NB4 (cell line): ENCODE measurements at places on chromosomes 13 and 19.

DNA sequence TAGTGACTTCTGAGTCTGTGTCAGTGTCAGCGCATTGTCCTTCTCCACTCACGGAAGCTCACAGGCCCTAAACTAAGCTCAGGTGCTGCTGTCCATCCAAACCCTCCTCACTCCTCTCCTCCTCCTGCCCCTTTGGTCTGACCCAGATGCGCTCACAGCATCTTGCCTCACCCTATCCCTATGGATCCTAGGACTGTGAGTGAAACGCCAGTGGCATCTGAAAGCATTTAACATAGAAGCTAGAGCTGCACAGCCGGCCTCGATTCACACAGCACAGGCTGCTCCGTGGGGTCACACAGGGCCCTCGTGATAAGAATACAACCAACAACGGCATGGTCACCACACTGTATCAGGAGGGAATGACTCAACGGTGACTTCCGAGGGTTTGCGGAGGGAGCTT lies 149.1 kb upstream of the SPACA7 start:
- no peak for DNase-seq

- DNase-seq, result no peak
These were observed 173.7 kb upstream of the ZNF507 start for GRCh38 chr19:32171719-32172151.

DNA sequence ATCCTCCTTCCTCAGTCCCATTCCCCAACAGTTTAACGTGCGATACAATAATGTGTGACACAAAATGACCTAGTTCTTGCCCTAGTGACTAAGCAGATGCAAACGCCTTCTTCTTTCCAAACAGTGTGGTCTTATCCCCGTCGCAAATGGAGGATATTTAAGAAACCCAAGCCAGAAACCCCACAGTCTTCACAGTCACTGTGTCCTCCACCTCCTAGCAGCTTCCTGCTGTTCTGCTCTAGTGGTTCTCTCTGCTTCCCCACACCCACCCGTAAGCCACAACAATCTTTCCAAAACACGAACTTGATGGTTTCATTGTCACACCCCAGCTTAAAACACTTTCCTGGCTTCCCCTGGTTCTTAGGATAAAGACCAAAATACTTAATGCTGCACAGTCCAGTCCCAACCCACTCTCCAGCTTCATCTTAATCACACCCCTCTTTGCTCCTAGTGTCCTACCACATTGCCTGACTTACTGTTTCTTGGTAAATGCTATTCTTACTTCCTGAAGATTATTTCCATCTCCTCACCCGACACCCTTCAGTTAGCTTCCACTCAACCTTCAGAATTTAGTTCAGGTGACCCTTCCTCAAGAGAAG lies 32.3 kb downstream of the ITM2B start:
- no peak for DNase-seq

GRCh38 chr19:14059652-14060155 lies 2.2 kb downstream of the PALM3 start:
- no peak for DNase-seq

DNA sequence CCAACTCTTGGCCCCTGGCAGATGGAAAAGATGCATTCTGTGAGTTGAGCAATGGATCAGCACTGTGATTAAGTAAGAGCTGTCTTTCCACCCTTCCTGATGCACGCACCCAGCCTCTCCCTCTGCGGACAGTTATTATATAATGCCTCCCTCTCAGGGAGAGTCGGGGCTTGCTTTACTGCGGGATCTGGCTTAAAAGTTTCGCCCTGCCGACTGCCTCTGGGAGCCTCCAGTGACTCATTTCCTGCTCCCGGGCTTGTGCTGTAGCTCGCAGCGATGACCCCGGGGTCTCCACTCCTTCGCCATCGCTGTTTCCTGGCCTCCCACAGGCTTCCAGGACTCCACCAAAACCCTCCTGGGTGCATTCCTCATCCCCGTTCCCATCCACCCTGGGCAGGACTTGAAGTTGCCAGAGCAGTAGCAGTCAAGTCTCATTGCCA lies 107.4 kb upstream of the SLC7A1 start:
- DNase-seq, result peak; percentile 92

DNA sequence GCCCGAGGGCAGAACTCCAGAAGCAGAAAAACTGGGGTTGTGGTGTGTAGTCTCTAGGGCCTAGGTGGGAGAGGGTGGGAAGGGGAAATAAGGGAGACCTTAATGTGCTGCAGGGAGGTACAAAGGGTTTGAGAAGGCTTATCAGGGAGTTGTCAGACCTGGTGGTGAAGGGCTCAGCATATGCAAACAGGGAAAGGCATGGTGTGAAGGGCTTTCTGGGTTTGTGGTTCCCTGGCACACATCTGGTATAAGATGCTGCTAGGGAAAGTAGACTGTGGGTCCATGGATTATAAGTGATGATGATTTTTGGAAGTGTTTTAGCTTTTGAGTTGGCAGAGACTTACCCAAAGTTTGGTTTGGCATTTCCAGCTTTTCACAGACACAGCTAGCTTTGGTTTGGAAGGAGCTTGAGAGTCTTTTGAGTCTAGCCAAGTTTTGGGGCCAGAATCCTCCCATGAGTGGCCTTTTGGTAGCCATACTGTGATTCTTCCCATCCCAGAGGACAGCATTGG lies 2.2 kb downstream of the TRIM28 start:
- DNase-seq, result no peak

DNA sequence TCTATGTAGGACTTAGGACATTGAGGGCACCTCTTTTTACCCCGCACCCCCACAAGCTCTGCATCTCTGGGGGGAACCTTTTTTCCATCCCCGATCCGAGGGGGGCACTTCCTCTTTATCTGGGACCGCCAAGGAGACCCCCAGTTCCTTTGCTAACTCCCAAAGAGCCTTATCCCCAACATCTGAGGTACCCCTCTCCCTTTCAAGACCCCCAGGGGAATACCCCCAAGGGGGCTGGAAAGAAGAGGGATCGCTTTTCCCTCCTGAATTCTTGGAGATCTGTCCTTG lies 1.1 kb downstream of the TNFSF9 start:
- DNase-seq, result no peak

- DNase-seq, result peak; percentile 10
These were observed 100.2 kb upstream of the SIAH3 start for GRCh38 chr13:45951724-45952123.

DNA sequence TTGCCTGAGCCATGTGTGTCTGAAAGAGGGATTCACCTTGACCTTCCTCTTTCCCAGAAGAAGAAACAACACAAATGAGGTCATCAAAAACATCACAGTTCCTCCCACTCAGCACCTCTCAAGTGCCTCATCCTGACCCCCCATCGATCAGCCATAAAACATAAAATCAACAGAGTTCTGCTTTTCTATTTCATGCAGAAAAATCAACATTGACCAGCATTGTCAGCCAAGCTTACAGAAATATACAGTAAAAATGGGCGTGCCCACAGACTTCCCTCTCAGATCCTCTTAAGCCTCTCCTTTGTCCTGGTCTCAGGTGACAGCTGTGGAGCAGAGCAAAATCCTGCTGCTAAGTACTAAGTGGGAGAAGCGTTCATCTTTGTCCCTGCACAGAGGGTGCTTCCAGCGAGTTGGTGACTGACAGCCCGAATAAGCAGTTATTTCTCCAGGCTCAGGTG lies 213.3 kb downstream of the OLFM4 start:
- DNase-seq, result no peak

DNA sequence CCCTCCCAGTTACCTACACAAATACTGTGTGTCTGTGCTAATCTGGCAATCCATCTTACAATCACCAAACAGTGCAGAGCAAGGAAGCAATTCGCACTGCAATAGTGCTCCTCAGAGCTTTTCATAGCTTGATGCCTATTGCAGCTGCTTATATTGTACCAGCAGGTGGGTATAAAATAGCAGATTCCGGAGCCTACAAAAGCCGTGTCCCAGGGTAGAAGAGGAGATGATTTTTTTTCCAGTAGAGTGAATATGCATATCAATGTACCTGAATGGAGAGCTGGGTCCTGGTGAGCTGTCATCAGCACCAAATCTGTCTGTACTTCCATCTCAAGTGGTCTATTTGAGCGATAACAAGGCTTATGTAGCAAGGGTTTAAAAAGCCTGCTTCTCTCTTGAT lies 668.4 kb downstream of the DIAPH3 start:
- DNase-seq, result no peak

- DNase-seq, result peak; percentile 35
These were observed 5.9 kb downstream of the CACNG7 start for GRCh38 chr19:53915000-53915399.

GRCh38 chr19:3054972-3055740 lies 7.1 kb downstream of the TLE5 start:
- DNase-seq, result no peak
